Psoas muscle (tissue), 8 donors: ENCODE measurements at places on chromosomes 11 and 22. TPM values are rescaled to one million over a fixed set of nuclear protein-coding genes. Genes with fewer than 3 reads are reported as not detected.

DNA sequence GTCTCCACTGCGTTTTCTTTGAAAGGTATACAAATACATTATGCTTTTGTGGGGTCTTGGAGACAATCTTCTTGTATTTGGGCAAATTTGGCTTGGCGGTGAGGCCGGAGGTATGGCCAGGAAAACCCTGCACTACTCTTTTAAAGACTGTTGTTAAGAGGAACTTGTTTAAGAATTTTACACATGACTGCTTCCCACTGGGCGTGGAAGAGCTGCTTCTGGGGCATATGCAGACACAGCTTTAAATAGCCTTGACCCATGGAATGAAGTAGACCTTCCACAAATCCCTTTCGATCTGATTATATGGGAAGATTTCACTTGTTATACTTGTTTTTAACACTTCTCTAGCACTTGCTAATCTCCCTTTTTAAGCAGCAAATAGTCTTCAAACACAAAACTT, 453.6 kb downstream of the MN1 start:
- DNase-seq, result no peak
- peaks cover 16% of the 10 kb centered on the region for H3K27me3 ChIP-seq
- H3K4me1 ChIP-seq, result no peaks in the 10 kb centered on the region
- H3K36me3 ChIP-seq, result no peaks in the 10 kb centered on the region

DNA sequence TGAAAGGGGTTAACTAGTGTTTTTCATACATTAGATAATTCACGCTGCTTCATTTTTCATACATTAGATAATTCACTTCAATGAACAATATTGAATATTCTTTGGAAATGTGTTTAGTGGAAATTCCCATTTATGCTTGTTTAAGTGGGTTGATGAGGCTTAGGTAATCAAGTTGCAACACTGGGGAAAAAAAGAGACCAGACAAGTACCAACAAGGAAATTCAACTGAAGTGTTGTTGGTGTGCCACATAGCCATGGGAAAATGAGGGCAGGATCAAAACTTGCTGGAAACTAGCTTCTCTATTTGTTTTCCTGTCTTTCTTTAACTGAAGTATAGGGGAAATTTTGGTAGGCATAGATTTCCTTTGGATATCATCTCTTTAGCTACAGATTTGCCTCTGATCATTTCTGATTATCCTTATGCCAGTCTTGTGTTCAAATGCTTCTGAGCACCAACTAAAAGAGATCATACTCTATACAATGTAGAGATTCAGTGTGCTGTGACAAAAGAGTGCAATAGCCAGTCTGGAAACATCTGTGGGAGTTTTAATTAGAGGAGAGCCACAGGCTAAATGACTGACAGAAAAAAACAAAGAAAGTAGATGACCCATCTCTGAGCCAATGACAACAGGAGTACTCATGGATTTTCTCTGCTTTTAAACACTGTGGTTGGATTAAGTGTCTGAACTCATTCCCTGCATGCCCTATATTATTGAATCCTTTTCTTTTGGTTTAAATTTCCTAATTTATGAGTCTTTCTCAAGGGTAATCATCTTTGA, 67.6 kb upstream of the CTSC start:
- no peak for DNase-seq
- H3K27me3 ChIP-seq, result no peaks in the 10 kb centered on the region
- no peaks in the 10 kb centered on the region for H3K4me1 ChIP-seq
- H3K27ac ChIP-seq, result no peak overlapping the region

KCNQ1OT1 gene
- 0.56 TPM for total RNA-seq

- no peak for DNase-seq
- H3K4me3 ChIP-seq, result no peak overlapping the region
- H3K27ac ChIP-seq, result no peak overlapping the region
- no peaks in the 10 kb centered on the region for H3K27me3 ChIP-seq
- H3K36me3 ChIP-seq, result no peaks in the 10 kb centered on the region
- H3K4me1 ChIP-seq, result no peaks in the 10 kb centered on the region
Measured at GRCh38 chr11:58647141-58647699, 24.8 kb downstream of the CNTF start.

C11orf54 gene
- total RNA-seq, result 37.0 TPM

MEN1 gene
- total RNA-seq, result 10.8 TPM

GRCh38 chr11:102226702-102227490, 90.4 kb upstream of the BIRC3 start:
- no peak for DNase-seq
- H3K27ac ChIP-seq, result no peak overlapping the region
- H3K27me3 ChIP-seq, result no peaks in the 10 kb centered on the region
- H3K4me3 ChIP-seq, result no peak overlapping the region

APOL5 gene
- not detected for total RNA-seq

- H3K27ac ChIP-seq, result no peak overlapping the region
- H3K36me3 ChIP-seq, result no peaks in the 10 kb centered on the region
- DNase-seq, result no peak
- no peaks in the 10 kb centered on the region for H3K4me1 ChIP-seq
Measured at GRCh38 chr11:66918741-66919140, 39.4 kb downstream of the PC start.

DNA sequence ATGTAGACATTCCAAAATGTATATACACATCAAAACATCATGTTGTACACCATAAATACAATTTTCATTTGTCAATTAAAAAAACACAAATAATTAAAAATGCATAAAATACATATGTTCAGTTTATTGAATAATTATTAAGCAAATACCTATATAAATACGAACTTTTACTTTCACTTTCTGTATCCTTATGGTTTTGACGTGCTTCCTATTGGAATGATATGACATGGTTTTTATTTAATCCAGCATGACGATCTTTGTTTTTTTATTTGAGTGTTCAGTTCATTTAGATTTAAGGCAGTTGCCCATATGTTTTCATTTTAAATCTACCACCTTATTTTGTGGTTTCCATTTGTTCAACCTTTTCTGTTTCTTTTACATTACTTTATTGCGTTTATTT, 198.3 kb upstream of the PLET1 start:
- H3K27ac ChIP-seq, result no peak overlapping the region
- H3K36me3 ChIP-seq, result no peaks in the 10 kb centered on the region
- H3K27me3 ChIP-seq, result no peaks in the 10 kb centered on the region
- no peaks in the 10 kb centered on the region for H3K4me1 ChIP-seq
- peak overlapping the region; percentile 52 for H3K4me3 ChIP-seq
- no peak for DNase-seq

SMIM35 gene
- total RNA-seq, result not detected

GRCh38 chr11:121777056-121777455, 324.3 kb upstream of the SORL1-AS1 start:
- H3K4me3 ChIP-seq, result no peak overlapping the region
- H3K36me3 ChIP-seq, result no peaks in the 10 kb centered on the region
- no peaks in the 10 kb centered on the region for H3K27me3 ChIP-seq

OR5B21 gene
- not detected for total RNA-seq
